Activated T-cell treated with anti-CD3 and anti-CD28 coated beads, Interleukin-2, amount 50 U/mL, for 48 hours (primary cell): ENCODE measurements at places on chromosomes 13 and 19.

DNA sequence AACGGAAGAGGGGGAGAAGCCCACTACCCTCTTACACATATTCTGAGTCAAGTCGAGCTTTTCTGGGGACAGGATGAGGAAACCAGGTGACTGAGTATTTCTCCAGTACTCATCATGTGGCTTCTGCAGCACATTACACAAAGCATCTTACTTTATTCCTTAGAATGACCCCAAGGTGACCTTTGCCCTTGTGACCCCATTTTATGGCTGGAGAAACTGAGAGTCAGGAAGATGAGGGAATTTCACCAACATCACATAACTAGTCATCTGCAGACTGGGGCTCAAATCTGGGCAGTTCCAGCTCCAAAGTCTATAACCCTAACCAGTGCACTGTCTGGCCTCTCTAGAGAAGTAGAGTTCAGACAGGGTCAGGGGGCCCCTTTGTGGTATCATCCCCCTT, 707.0 kb downstream of the UQCRFS1 start:
- DNase-seq = no peak

DNA sequence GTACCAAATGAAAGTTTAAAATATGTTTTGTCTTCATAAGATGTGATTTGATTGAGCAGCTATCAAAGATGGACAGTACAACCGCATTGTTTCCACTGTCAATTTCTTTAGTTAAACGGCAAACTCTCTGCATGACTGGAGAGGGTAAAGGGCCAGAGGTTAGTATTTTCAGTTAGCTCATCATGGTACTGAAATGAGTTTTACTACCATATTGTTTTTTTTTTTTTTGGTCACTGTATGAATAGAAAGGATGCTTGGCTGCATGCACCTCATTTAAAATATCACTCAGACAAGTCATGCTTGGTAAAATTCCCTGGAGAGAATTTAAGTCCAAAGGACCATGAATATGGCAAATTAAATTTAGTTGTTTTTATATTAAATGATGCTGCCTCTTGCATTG, 942.1 kb upstream of the SPRY2 start:
- no peak for DNase-seq

DNA sequence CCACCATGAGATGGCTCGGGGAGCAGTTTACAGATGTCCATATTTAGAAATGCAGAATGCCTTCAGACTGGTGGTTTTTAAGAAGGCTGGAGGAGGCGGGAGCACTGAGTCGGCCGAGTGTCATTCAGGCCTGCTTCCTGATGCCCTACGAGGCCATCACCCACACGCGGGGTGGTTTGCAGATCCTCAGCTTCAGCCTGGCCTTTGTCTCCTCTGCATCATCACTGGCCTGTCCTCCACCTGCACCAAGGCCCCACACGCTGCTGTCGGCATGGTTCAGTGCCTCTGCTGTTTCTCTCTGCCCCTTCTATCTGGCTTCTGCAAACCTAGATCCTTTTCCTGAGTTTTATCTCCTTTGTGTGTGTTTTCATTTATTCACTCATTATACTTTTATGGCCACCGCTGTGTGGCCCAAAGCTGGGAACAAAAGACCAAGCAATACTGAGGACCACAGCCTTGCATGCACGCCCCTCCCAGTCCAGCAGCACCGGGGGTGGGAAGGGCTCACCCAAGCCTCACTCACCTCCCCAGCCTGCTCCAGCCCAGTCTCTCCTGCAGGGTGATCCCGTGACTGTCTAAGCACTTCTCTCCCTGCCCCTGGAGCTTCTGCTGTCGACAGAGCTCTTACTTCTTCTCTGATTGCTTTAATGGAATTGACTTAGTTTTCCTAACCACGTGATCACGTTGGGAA, 240.8 kb downstream of the TEX29 start:
- no peak for DNase-seq

DNA sequence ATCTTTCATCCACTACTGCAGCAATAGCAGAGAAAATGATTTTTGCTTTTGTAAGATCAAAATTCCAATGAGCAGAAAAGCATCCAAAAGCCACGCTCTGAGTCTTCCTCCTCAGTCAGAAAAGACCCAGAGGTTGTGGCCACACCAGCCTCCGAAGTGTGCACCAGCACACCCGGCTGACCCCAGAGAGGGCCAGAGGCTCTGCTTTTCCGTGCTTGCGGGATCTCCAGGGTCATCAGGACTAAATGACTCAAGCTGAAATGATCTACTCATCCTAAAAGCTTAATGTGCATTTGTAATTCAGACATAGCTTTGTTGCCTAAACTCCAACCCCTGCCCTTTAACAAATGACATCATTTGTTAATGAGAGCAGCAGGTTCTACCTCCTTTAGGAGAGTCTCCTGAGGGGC, 16.5 kb downstream of the RXFP2 start:
- DNase-seq = no peak

GRCh38 chr13:98998831-98999638, 21.2 kb upstream of the DOCK9 start:
- peak; percentile 47 for DNase-seq

DNA sequence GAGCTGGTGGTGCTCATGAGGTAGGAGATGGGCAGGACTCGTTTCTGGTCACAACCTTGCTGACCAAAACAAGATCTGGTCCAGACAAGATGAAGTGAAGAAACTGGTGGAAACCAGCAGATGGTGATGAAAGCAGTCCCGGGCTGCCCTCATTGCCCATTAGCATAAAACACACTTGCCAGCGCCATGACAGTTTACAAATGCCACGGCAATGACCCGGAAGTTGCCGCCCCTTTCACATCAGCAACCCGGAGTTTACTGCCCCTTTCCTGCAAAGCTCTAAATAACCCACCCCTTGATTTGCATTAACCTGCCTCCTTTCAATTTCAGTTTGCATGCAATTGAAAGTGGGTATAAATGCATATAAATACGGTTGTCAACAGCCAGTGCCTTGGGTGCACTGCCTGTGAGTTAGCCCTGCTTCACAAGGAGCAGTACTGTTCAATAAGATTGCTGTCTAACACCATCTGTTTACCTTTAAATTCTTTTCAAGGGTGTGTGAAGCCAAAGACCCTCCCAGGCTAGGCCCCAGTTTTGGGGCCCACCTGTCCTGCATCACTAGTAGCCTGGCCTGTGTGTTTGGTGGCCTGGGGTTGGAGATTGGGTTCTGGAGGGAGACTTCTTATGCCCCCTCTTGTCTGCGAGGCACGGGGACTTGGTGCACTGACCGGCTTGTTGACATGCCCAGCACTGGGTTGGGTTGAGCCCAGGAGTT, 38.8 kb downstream of the CHST8 start:
- DNase-seq = no peak

DNA sequence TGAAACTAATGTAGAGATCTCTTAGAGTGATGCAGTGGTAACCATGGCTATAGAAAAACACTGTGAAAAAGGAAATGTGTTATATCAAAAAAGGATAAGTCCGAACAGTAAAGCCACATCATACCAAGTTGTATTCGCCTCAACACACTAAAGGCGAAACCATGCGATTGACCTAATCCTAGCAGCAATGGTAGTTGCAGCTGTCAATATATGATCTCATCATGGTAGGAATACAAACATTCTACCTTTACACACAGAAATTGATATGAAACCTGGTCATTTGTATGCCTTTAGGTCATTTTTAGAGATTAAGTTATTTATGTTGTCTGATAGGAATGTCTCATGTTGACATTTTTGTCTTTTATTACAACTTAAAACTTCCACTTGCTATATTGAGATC, 271.9 kb downstream of the SLITRK6 start:
- DNase-seq = no peak

DNA sequence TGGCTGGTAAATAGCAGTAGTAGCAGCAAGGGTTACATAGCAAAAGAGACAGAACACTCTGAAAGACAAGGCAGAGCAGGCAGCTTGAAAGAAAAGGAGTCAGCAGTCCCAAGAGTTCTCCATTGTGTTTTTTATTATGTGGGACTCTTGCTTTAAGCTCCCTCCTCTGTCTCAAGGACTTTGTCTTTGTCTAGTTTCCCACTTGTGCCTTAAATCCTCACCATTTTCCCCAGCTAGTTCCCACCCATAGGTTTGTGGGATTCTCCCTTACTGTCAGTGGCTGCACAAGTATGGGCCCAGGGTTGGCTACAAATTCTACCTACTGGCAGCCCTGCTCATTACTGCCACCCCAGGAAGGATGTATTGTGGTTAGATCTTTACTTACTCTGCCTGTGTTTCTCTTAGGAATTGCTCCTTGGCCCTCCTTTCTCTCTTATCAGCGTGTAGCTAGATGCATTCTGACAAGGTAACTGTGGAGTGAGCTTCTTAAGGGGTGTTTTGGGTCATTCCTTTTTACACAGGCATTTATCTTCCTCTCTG, 413.4 kb upstream of the PCDH9 start:
- no peak for DNase-seq

DNA sequence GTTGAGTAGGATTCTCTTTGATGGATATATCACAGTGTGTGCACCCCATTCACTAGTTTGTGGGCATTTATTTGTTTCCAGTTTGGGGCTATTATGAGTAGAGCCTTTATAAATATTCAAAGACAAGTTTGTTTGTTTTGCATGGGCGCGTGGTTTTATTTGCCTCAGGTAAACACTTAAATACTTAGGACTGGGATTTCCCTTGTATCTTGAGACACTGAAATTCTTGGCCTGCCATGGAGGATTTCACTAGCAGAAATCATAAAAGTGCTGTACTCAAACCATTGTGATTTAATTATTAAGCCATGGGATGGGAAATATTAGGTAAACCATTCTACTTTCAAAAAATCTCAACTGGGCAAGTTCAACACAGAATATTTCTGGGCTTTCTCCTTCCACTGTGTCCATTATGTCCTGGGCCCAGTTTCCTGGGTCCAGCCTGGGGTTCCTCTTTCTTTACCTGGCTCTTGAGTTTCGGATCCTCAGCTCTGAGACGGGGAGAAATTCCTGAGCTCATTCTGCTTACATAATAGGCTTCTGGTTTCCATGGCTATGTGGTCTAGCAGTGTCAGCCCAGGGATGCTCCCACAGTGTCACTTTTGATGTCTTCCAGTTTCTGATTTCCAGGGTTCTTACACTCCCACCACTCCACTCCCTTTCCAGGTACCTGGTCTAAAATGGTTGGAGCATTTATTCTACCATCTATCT, 14.4 kb downstream of the MYO16 start:
- no peak for DNase-seq

- DNase-seq = peak; percentile 91
These were observed at the start of gene ZNF121 for GRCh38 chr19:9584073-9584833. Gene ZNF121 (minus strand): TSS chr19:9584504. CDS start chr19:9568097, 16,407 bp downstream.

DNA sequence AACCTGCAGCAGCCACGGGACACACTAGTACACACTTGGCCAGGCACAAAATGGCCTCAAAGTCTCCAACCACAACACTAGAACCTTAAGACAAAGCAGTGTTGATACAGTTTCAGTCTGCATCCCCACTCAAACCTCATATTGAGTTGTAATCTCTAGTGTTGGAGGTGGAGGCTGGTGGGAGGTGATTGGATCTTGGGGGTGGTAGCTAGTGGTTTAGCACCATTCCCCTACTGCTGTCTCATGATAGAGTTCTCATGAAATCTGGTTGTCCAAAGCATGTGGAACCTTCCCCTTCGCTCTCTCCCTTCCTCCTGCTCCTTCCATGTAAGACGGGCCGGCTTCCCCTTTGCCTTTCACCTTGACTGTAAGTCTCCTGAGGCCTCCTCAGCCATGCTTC, 638.7 kb downstream of the UQCRFS1 start:
- DNase-seq = no peak

- no peak for DNase-seq
These were observed 23.6 kb upstream of the CCDC124 start for GRCh38 chr19:17909003-17909732.

GRCh38 chr19:47232422-47233211, 1.6 kb upstream of the BBC3 start:
- DNase-seq = peak; percentile 45

DNA sequence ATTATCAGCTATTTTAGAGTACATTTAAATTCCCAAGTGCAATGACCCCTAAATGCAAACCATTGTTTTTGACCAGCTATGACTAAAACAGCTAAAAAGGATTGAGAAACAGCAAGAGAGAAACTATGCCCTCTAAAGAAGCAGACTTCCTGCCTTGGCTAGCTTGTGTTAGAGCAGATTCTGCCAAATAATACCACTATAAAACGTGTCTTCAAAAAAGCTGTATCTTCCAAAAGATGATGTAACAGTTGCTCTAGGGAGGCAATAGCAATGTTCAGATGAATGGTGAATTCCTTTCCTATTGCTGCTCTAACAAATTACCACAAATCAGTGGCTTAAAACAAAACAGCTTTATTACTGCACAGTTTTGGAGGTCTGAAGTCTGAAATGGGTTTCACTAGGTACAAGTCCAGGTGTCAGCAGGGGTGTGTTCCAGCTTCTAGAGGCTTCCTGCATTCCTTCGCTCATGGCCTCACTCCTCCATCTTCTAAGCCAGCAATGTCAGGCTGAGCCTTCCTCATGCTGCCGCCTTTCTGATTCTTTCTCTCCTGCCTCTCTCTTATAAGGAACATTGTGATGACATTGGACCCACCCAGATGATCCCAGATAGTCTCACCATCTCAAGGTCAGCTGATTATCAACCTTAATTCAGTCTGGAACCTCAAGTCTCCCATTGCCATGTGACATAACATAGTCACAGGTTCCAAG, 84.5 kb downstream of the LRRC63 start:
- DNase-seq = no peak

- DNase-seq = no peak
These were observed at the start of gene TMTC4 for GRCh38 chr13:100674572-100674871. Gene TMTC4 (minus strand): TSS chr13:100674795. CDS start chr13:100670362, 4,433 bp downstream.

DNA sequence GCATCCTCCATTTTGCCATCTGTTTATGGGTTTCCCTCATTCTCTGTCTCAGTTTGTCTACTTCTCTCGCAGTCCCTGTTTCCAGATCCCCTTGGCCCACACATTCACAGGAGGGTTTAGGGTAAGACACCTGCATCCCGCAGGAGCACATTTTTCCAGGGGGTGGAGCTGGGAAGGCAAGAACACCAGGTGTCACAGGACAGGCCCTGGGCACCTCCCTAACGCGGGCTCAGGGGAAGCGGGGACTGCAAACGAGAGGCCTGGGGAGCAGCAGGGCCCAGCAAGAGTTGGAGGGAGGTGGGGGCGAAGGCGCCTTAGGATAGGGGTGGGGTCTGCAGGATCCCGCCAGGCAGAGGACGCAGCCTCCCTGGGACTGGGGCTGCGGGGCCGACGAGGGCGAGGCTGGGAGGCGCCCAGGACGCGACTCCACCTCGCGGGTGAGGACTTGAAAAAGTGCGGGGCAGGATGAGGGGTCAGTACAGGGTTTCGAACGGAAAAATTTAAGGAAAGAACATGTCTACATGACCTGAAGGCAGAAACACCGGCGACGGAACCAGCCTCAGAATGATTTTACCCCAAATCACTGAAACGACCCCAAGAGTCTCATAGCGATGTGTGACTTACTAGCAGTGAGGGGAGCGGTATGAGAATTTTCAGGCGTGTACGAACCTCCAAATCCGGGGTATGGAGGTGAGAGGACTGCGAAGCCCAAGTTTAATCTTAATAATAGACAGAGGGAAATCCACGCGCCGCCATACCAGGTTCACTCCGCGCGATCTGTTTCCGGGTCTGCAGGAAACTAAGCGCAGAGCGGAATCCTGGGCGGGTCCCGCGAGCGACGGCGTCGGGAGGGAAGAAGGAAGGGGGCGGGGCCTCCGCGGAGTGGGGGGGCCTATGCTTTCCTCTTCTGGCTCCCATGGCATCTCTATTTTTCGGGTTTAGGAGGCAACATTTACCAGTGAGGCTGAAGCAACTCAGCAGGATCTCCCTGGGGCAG, 7.1 kb upstream of the ERVV-2 start:
- no peak for DNase-seq

- DNase-seq = no peak
These were observed 97.7 kb downstream of the ING1 start for GRCh38 chr13:110811008-110811720.
